BJ (cell line): ENCODE measurements at places on chromosomes 5 and 9. TPM values are rescaled to one million over a fixed set of nuclear protein-coding genes. Genes with fewer than 3 reads are reported as not detected.

DNA sequence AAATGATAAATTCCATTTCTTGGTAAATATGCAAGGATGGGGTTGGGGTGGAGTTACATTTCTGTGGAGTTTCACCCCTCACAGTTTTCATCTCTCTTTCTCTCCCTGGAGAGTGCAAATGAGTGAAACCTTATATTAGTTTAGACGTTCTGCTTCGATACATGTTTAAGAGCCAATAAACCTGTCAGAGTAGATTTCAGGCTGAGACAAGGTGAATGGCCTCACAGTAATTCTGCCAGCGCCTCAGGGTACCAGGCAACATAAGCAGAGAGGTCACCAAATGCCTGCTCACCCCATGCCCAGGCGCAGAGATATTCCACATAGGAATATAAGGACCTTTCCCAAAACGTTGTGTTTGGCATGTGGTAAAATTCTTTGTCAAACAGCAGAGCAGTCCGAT lies 154.9 kb upstream of the VLDLR start:
- no peak for DNase-seq

GRCh38 chr9:131167936-131168335 lies 42.5 kb downstream of the NUP214 start:
- no peak for DNase-seq

The OR13C4 gene
- polyA plus RNA-seq: not detected in 2 replicates

The PFDN1 gene
- polyA plus RNA-seq: 97.7 and 114 TPM in 2 replicates
